ENCODE measurements at places on chromosomes 5 and 9.

DNA sequence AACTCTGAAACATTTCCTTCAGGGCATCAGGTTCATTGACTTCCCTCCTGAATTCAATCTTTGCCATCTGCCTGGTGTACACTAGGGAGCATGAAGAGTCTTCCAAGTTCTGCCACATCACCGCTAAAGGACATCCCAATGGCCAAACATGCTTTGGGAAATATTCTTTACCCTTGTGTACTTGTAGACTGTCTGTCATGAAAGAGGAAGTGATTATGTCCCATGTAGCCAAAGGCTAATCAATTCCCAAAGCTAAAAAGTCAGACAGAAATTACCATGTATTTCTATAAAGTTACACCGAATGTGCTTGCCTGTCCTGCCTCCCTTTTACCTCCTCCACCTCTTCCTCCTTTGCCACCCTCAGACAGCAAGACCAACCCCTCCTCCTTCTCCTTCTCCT is 28.9 kb upstream of the RECK start:
- no peak for DNase-seq

DNA sequence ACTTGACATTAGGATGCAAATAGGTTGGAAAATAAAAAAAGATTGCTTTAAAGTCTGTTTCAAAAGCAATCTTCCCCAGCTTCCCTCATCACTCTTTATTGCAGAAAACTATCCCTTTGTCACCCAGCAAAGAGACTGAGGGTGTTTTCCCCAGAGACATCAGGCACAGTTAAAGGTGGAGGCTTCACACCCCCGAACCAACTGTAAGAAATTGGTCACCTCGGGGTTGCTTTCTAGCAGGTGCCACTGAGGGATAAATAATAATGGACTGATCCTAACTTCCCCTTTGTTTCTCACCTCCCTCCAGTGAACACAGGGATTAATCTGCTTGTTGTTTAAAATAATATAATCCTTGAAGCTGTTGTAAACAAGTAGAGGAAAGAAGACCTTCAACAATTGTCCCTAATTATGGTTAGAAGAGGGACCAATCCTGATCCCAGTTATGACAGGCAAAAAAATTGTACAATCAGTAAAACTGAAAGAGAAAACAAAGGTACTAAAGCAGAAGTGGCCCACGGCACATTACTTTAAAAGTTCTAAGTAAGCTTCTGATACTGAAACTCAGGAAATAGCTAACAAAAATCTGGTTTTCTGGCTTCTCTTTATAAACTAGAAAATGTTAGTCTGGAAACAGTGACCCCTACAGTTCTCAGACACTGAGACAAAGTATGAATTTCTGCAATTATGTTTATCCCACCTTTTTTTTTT is 6.6 kb upstream of the PCSK1 start:
- DNase-seq: no peak

DNA sequence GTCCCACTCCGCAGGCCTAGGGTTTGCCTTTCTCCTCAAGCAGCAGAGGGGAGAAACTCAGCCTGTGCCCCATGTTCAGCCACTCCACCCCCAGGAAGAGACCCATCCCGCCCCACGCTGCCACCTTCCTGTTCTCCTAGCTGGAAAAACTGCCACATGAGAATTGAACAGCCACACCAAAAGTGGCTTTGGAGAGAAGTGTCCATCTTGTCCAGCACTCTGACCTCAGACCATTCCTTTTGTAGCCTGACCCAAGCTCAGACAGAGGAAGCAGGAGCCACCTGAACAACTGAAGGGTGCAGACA is 8.3 kb upstream of the SLC25A48 start:
- no peak for DNase-seq

DNA sequence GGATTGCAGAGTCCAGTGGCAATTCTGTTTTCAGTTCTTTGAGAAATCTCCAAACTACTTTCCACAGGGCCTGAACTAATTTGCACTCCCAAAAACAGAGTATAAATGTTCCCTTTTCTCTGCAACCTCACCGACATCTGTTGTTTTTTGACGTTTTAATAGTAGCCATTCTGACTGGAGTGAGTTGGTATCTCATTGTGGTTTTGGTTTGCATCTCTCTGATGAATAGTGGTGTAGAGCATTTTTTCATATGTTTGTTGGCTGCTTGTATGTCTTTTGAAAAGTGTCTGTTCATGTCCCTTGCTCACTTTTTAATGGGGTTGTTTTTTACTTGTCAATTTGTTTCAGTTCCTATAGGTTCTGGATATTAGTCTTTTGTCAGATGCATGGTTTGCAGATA is 72.6 kb downstream of the PALM2AKAP2 start:
- no peak for DNase-seq

GRCh38 chr5:179497636-179498340 is 52.6 kb upstream of the RUFY1 start:
- DNase-seq: no peak

- DNase-seq: no peak
These were observed 8.6 kb downstream of the HAVCR2 start for GRCh38 chr5:157100140-157100679.

DNA sequence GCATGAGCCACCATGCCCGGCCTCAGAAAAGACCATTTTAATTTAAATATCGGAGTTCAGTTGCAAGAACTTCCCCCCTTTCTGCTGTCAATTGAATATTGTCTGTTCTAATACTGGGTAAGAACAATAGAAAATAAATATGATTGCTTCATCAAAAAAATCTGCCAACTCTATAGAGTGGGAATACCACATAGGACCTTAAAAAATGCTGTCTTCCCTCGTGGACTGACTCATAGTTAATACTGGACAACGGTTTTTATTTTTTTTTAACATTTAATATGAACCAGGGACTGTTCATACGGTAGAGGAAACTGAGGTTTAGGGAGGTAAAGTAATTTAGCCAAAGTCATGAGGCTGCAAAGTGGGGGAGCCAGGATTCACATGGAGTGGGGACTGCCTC is 9.7 kb downstream of the ZNF462 start:
- no peak for DNase-seq

DNA sequence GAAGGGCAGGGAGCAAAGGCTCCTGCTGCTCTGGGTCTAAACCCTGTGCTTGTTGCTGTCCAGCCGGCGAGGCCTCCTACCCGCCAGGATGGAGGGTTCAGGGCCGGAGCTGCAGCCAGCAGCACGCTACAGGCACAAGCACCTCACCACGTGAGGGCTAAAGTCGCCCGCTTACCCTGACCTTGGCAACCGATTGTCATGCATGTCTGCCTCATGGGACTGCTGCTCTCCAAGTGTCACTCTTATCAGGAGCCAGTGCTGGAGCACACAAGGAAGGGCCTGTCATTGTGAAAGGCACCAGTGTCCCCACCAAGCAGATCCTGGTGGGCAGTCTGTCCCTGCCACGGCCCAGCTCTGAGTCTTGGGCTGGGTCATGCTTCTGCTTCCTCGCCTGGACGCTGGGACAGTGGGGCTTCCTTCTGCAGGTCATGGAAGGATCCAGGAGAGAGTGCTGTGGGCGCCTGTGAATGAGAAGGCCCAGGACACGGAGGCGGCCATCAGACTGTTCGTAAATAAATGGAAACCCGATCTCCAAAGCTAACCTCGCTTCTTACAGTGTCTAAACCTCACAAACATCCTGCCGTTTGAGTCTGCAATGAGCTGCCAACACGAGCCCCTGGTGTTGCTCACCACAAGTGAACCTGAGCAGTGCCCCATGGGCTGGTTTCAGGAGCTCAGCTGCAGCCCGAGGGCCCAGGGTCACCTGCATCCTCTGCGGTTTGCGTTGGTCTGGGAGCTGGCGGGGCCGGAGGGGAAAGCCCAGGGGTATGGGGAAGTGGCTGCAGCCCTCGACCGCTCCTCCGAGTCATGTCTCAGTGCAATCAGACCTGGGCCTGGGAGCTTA is 58.2 kb upstream of the RXRA start:
- no peak for DNase-seq

DNA sequence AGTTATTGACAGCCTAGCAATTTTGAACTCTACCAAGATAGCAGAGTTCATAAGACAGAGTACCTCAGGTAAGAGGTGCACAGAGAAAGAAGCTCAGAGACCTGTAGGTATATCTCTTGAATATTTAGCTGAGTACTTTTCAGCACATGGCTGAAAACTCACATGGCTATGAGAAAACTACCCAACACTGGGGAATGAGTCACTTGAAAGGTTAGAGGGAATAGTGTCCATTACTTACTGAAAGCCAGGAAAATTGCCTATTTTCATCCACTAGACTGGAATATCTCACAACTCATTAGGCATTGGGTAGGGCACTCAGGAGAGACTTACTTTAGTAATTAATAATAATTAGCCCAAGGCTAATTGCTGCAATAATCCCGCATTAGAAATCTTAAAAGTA is 8.3 kb downstream of the TSLP start:
- no peak for DNase-seq

DNA sequence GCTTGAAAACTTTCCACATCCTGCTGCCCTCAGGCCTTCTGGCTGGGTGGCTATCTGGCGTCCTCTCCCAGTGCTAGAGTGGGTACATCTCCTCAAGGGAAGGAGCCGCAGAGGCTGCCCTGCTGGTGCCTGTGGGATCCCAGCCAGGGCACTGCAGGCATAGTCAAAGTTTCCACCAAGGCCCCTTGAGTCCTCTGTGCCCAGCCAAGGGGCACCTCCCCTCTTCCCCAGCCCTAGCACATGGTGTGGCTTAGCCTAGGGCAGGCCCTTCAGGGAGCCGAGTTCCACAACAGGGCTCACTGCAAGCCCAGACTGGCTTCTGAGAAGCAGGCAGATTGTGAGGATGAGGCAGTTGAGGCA is 103.2 kb downstream of the RGS3 start:
- DNase-seq: no peak

- DNase-seq: no peak
These were observed 161.2 kb downstream of the GNA14 start for GRCh38 chr9:77486968-77487367.

- no peak for DNase-seq
These were observed 91.7 kb downstream of the NRG2 start for GRCh38 chr5:139951296-139951924.

DNA sequence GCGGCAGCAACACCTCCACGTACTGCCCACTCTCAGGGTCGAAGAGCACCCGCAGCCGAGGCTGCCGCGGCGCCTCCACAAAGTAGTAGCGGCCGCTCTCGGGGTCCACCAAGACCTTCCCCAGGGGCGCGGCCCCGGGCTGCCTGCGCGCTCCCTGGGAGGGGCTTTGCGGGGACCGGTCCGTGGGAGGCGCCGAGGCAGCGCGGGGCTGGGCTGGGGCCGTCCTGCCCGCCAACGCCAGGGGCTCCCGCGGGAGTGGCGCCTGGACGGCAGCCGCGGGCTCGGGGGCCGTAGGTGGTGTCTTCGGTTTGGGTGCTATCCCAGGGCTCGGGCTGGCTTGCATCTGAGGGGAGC is 2.6 kb upstream of the MZB1 start:
- no peak for DNase-seq

DNA sequence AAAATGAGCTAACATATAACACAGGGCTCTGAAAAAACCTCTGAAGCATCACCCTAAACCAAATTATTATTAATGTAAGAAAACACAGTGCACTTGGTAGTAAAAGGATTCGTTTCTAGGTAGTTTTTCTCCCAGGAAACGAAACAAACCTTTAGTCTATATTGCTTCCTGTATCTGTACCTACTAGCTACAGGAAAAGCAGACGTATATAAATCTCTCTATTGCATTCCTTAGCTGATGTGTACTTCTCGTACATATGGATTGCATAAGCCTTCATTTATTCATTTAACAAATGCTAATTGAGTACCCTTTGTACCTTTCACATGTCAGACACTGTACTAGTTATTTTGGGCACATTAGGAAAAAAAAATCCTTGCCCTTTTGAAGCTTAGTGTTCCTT is 85.0 kb upstream of the RASA1 start:
- DNase-seq: no peak

DNA sequence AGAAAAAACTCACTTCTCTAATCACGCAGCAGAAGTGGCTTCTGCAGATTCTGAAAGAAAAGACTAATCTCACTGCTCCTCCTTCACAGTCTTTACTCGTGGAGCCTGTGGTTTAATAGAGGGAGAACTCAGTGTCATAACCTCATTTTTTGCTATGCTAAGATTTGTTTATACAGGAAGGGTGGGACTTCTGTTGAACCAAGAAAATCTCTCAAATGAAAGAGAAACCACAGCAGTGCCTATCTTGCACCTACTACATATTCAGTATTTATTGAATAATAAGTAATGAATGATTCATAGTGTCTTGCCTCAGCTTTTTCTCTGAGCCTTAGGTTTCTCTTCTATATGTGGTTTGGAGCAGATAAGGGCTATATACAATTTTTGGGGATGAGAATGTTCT is 136.1 kb upstream of the DMAC1 start:
- no peak for DNase-seq

DNA sequence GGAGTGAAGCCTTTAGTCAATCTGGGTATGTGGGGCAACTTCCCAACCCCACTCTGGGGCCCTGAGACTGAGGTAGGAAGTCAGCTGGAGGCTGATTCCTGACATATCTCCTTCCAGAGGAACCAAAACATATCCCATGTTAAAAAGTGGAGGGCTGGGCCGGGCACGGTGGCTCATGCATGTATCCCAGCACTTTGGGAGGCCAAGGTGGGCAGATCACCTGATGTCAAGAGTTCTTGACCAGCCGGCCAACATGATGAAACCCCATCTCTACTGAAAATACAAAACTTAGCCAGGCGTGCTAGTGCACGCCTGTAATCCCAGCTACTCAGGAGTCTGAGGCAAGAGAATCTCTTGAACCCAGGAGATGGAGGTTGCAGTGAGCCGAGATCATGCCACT is 44.0 kb downstream of the CXXC5 start:
- no peak for DNase-seq

DNA sequence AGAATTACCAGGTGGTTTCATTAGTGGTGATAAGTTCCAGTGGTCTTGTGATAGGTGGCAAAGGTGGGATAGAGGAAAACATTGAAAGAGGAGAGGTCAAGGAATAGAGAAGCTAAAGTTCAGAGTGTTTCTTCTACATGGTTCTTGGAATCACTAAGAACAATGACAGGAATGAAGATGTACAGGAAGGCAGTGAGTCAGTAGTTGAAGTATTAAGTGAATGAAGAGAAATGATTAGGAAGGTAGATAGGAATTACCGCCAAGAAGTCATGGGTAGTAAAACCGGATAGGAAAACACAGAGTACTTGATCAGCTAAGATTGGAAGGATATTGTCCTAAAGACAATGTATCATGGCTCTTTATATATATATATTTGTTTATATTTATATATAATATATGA is 37.9 kb upstream of the RASA1 start:
- no peak for DNase-seq

GRCh38 chr9:121107881-121108280 is 33.1 kb downstream of the CNTRL start:
- DNase-seq: no peak

DNA sequence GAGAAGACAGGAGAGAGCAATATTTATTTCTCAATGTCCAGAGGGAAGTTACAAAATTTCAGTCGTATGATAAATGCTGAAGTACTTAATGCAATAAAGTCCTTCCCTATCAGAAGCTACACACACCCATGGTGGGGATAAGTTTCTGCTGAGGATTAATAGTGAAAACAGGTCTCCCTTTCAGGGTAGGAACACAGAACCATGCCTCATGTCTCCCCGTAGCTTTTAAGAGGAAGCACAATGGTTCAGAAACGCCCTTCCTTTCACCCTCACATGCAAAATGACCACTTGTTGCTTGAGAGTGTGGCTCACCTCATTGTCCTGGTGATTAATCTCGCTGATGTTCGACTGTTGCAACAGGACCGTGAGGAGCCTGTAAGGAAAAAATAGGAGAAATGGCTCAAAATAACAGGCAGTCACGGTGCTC is 73.6 kb downstream of the ANKRD55 start:
- DNase-seq: no peak

All from HEK293T (cell line).